ENCODE measurements at places on chromosomes 1 and 21.

GRCh38 chr21:46399129-46399528 is 59.6 kb upstream of the DIP2A start:
- DNase-seq, result no peak

GRCh38 chr1:152026895-152027294 is 9.9 kb downstream of the S100A11 start:
- DNase-seq, result no peak

GRCh38 chr21:39535646-39536437 is 76.9 kb upstream of the B3GALT5 start:
- DNase-seq, result no peak

- no peak for DNase-seq
Measured at GRCh38 chr1:53315046-53315445, 12.8 kb downstream of the LRP8 start.

- no peak for DNase-seq
Measured at GRCh38 chr1:182428043-182428442, 21.9 kb upstream of the RGSL1 start.

DNA sequence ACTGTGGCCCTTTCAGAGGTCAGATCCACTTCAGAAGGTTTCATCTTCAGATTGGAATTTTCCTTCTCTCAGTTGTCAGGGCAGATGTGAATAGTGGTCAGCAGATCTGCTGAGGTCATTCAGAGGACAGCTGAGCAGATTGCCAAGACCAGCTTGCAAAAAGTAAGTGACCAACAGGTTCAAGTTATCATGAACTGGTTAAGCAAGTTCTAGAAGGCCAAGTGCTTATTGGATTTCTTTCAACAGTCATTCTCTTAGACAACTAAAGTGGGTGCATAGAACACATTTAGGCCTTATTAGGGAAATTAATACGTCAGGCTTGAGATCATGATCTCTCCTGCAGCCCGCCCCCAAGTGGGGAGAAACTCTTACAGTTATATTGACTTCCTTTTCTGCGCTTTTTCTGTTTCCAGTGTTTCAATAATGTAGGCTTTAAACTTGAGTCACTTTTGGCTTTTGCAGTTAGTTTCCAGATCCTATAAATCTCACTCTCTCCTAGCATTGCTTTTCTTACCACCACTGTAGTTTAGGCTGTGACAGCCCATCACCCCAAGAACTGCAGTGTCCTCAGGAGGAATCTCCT is 96.4 kb downstream of the C1orf21 start:
- DNase-seq, result no peak

DNA sequence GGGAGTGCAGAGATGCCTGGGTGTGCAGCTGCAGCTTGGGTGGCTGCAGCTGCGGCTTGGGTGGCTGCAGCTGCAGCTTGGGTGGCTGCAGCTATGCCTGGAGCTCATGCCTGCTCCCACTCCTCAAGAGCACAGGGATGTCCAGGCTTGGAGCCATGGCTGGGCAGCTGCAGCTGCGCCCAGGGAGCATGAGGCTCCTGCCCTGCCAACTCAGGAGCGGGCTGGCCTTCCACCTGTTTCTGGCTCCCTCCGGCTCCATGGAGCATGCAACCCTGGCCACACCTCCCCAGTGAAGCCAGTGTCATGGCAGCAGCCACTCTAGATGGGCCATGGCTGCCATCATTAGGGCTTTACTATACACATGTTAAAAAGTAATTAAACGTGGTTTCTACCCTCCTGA is 21.1 kb downstream of the GBP1 start:
- no peak for DNase-seq

DNA sequence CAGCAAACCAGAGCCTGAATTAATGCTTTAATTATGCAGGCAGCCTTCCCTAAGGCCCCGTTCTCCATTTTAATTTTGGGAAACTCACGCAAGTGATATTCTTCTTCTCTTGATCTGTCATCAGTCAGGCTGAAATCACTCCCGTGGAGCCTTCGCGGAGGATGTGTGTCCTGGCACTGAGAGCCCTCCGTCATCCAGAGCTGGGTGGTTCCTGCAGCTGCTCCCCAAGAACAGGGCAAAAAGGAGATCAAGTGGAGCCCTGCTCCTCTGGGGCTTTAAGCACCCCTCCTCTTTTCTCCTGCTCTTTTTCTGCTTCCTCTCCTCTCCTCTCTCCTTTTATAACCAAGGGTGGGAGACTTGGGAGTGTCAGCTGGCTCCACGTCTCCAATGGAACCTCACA is 133.2 kb upstream of the CACNA1E start:
- DNase-seq, result no peak

DNA sequence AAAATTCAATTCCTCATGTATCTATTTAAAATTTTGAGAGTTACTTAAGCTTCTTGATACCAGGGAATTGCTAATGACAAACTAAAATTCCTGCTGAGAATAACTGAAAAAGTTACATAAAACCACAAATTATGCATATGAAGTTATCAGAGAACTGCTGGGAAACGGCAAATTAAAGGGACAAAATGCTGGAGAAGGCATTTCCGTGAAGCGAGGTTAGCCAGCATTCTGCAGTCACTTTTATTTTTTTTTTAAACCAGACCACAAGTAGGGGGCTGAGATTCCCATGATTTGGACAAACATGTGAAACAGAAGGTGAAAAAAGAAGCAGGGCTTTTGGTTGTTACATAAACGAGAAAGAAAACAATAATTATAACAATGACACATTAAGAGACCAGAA is 737.6 kb upstream of the CHRM3 start:
- DNase-seq, result no peak

- no peak for DNase-seq
Measured at GRCh38 chr1:38114241-38115026, 67.8 kb upstream of the POU3F1 start.

DNA sequence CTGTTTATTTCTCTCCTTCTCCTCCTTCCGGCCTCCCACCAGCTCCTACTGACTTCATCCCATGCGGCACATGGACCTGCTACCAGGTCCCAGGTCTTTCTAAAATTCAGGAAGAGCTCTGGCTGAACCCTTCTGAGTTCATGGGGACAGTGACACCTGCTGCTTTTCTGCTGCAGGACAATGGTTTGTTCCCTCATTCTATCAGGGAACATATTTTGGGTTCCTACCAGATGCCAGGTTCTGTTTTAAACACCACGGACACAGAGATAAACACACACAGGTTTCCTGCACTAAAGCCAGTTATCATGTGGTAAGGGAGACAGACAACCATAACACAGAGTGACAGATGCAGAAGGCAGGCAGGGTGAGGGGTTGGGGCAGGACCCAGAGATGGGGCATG is 114.0 kb upstream of the RAB4A start:
- no peak for DNase-seq

DNA sequence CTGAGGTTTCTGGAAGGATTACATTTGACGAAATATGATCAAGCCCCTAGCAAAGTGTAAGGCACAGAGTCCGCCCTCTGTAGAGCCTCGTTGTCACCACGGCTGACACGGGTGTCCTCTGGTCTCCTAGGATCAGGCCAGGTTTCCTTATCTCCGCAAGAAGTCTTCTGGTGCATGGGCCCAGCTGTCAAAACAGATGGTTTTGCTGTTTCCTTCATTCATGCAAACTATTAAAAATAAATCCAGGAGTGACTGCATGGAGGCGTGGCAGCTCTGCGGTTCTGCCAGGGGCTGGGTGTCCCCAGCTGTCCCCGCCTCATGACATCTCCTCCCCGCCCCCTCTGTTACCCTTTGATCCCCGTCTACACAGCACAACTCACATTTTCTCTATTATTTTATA is 209.0 kb downstream of the DYRK1A start:
- DNase-seq, result no peak

- DNase-seq, result no peak
Measured at GRCh38 chr1:44554706-44555105, 119.6 kb downstream of the TMEM53 start.

DNA sequence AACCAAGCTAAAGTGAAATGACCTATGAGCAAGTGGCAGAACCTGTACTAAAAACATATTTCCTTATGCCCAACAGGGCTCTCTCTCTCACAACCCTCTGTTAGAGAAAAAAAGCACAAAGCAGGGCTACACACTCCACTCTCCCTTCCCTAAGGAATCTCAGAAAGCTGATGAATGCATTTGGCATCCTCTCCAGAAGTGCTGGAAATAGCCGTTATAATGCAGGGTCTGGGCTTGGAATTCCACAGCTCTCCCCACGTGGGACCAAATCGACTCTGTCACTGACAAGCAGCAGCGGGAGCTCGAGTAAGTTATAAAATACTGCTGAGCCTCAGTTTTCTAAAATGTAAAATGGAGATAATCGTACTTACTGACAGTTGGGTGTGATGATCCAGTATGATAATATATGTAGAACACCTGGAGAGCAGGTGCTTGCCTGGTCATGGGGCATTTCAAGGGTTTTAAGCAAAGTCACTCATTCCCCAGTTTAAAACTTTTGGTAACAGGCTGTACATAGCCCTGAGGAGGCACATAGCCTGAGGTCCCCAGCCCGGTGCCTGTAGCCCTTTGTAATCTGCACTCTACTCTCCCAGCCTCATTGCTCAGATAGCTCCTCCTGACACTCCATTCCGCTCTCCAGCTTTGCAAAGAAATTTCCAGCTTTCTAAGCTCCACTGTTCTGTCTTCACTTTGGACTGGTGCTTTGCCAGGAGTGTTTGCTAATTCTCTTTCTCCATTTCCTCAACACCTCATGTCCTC is 175.6 kb upstream of the DAB1 start:
- DNase-seq, result no peak

All from stimulated activated CD8-positive, alpha-beta memory T cell treated with anti-CD3 and anti-CD28 coated beads, Interleukin-7, amount 100 ng/mL, for 48 hours (primary cell).